Suppressor macrophage treated with lipopolysaccharide for 4 hours (primary cell): ENCODE measurements at places on chromosomes 4 and X.

DNA sequence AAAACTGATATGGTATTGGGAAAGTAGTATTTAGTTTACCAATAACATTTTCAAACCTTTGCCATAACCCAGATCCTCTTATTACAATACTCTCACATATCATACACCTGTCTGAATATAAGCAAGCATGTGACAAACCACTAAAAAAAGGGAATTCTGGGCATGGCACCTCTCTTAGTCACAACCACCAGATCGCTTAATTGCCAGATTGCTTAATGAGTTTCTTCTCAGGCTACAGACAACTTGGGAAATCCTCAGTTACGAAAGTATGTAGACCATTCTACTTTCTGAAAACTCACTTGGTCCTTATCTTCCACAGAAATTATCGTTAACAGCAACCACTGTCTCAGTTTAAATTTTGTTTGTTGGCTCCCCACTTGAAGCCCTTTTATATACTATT, 2.1 kb downstream of the NAF1 start:
- peak; percentile 58 for DNase-seq

DNA sequence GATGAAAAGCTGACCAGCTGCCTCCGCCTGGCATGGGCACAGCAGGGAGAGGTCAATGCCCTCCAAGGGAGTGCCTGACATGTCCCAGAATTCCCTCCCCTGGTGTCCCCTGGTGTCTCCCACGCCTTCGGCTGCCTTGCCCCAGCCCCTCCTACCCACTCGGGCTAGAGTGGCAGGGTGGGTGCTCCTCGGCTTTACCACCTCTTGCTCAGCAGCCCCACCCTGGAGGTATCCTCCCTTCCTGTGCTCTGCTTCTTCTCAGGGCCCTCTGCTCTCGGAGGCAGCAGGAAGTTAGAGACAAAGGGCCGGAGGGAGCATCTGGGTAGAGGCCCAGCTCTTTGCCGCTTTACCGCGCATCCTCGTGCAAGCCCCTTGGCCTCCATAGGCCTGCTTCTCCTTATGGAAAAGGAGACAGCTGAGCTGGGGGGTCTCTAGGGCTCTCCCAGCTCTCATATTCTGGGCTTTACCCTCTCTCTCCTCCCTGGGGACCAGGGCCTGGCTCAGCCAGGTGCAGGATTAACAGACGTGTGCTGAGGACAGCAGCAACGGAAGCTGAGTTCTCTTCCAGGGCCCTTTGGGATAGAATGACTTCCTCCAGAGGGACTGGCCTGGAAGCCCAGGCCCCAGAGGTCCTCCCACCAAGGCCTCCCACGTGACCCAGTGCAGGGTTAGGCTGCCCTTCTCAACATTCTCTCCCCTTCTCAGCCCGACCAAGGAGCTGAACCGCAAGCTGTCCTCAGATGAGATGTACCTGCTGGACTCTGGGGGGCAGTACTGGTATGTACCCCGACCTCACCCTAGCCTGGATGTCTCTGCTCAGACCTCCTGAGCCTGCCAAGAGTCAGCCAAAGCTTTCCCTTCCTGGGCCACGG, 17.2 kb downstream of the XPNPEP2 start:
- DNase-seq: no peak

DNA sequence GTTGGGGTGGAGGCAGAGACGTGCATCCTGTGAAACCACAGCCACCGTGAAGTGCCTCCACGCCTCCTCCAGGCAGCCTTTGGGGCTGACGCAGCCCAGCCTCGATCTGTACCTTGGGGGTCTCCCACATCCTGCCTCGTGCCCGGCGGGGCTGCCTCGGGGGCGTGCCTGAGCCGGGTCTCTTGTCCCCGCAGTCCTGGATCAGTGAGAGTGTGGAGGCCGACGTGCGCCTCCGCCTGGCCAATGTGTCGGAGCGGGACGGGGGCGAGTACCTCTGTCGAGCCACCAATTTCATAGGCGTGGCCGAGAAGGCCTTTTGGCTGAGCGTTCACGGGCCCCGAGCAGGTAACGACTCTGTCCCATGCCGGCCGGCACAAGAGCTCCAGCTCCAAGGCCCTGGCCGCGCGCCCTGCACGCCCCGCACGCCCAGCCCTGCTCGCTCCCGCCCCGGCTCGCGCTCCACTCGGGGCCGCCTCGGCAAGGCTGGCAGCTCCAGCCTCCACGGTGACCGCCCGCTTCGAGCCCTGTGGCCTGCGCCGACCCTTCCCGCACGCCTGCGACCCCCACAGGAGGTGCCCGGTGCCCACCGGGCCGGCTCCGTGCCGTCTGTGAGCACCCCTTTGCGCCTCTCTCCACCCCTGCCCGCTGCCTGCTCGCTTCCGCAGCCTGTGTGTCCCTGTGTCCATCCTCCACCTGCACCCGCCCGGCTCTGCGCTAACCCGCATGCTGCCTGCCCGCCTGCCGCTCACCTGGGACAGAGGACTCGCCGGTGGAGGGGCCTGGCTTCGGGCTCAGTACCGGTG, 9.8 kb downstream of the FGFR3 start:
- DNase-seq: no peak

GRCh38 chr4:123836851-123837595, 440.4 kb downstream of the SPRY1 start:
- DNase-seq: no peak

DNA sequence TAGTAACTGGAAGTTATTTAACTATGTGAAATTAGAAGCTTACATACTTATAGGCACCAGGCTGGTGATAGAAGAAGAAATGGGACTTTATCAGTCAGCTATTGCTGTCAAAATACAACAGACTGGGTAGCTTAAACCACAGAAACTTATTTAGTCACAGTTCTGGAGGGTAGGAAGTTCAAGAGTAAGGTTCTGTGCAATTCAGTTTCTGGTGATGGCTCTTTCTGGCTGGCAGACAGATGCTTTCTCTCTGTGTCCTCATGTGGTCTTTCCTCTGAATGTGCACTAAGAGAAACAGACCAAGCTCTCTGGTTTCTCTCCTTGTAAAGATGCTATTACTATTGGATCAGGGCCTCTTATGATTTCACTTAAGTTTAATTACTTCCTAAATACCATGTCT, 92.1 kb upstream of the ANKRD50 start:
- DNase-seq: no peak

DNA sequence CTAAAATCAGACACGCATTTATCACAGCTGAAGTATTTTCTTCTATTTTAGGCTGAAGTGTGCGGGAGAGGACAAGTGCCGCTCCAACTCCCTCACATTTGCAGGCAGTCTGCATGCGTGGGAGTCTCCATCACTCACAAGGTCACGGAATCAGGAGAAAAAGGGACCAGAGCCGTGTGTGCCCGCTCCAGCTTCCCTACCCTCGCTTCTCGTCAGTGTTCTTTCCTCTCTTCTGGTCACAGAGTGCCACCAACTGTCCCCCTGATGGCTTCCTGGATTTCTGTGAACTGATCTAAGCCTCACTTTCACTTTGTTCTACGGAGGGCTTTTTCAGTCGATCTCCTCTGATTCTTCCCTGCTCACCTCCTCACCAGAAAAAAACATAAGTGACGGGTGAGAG, 407.4 kb upstream of the AADAT start:
- no peak for DNase-seq

DNA sequence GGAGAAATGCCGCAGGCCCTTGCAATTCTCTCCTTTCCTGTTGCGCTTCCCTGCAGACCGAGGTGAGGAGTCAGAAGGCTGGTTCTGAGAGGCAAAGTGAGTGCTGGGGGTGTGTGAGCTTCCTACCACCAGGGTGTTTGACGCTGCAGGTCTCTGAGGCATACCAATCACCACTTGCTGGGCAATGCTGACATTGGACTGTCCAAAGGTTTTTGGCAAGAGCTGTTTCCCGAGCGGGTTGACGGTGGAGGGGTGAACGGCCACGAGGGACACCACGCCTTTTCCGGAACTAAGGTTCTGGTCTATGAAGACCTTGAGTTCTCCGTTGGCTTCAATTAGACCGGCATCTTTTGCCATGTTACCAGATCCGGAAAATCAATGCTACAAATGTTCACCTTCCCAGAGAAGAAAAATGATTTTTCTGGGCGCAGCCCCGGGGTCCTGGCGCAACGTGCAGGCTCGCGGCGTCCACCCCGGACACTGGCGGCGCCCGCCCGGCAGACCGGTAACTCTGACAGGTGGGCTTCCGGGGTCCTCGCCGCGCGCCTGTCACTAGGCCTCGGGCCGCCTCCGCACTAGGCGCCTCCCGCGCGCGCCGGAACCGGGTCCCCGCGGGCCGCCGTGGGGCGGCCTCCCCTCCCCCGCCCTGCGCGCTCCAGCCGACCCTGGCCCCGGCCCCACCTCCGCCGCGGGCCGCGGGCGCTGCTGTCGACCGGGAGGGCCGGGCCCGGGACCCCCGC, 44.9 kb upstream of the FAM47C start:
- DNase-seq: no peak

- no peak for DNase-seq
Measured at GRCh38 chrX:36019125-36019524, 99.6 kb downstream of the CFAP47 start.
